ENCODE measurements at places on chromosomes 3 and 15.
A peak's percentile ranks its signal among the peaks of the same experiment; 100 is the strongest.

DNA sequence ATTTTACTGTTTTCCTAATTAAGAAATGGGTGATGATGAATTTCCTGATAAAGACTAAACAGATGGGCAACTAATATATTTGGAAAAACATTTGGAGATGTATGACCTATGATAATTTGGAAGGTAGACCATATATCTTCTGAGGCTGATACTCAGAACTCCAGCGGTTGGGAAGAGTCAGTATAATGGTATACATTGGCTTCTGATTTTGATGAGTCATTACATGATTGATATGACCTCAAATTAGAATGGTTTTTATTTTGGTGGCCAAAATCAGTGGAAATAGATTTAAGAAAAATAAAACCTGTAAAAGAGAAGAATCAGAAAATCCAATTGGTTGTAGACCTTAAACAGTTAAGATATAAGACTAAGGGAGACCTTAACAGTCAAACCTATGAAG lies 496.4 kb upstream of the ALCAM start:
- DNase-seq, result no peak

GRCh38 chr3:139839014-139839413 lies 96.0 kb upstream of the CLSTN2 start:
- DNase-seq, result no peak

GRCh38 chr3:196636369-196637349 lies 2.8 kb upstream of the NRROS start:
- peak; percentile 52 for DNase-seq

- no peak for DNase-seq
Measured at GRCh38 chr3:42188376-42188775, 77.6 kb downstream of the CCK start.

GRCh38 chr3:161905520-161906132 lies 409.0 kb downstream of the OTOL1 start:
- no peak for DNase-seq

- peak; percentile 71 for DNase-seq
Measured at GRCh38 chr3:19947549-19948225, 790 bp downstream of the RAB5A start.

DNA sequence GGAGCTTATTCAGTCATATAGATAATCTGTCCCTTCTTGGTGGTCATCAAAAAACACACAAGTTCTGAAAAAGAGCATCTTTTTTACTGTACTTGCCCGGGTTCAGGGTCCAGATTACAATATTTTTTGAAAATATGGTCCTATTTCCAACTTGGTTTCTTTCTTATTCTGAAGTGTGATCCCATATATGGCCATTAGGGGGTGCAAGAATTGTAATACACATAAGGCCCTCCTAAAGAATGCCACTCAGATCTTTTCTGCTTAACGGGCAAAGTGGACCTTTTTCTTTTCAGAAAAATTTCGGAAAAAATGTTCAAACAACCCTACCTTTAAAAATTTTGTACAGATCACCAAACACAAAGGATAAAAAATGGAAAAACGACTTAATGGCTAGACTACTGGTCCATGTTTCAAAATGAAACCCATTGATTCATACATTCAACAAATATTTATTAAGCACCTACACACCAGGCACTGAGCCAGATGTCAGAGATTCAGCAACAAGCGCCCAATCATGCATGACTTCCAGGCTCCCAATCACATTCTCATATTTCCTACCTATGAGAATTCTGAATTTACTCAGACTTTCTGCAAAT lies 102.0 kb upstream of the MYRIP start:
- peak; percentile 79 for DNase-seq

- no peak for DNase-seq
Measured at GRCh38 chr3:185759512-185759911, 65.3 kb downstream of the IGF2BP2 start.

GRCh38 chr3:17938313-17938712 lies 195.9 kb upstream of the TBC1D5 start:
- DNase-seq, result no peak

GRCh38 chr15:58556541-58556940 lies 124.8 kb downstream of the LIPC start:
- DNase-seq, result no peak

GRCh38 chr3:125011941-125012340 lies 43.9 kb downstream of the HEG1 start:
- DNase-seq, result no peak

DNA sequence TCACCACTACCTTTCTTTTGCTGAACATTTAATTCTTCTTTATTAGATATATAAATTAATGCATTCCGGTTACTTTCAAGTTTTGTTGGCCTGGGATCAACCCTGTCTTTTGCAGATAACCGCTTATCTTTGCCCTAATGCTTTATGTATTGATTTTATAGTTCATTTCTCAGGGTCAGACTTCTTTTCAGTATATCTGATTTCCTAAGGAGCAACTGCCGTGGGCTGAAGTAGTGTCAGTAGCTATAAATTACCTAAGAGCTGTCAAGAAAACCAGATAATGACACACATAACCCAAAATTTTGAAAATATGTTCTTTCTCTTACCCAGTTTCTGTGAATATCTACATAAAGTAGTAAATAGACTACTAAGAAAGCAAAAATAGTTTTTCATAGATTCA lies 38.0 kb downstream of the COL6A5 start:
- no peak for DNase-seq

DNA sequence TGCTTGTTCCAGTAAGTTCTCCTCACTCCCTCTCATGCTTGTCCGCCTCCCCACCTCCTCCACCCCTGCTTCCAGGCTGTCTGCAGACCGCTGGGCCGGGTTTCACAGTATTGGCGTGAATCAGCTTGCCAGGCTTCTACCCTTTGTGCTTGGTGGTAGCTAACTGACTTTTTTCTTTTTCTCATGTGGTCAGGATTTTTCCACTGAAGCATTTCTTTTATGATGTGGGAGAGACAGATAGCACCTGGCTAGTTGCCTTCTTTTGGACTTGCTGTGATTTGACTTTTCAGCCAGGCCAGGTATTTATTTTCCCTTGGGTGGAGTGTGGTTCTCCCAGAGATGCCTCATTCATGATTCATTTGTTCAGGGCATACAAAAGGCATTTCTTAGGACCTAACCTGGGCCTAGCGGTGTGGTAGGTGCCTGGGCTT lies 60.6 kb downstream of the ST6GAL1 start:
- no peak for DNase-seq

DNA sequence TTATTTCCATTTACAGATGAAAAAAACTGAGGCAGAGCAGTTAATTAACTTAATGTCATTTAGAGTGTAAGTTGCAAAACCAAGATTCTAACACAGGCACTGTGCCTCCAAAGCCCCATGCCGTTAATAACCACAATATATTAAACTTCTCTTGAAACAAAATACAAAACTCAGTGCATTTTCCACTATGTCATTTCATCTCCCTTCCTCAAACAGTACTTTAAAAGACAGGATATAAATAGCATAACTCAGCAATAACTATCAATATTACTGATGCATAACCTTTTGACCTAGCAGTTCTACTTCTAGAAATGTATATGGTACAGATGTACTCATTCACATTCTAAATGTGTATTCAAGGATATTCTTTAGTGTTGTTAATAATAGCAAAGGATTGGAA lies 5.1 kb upstream of the TASOR start:
- DNase-seq, result no peak

- no peak for DNase-seq
Measured at GRCh38 chr3:149670742-149671492, 13.1 kb upstream of the WWTR1 start.

DNA sequence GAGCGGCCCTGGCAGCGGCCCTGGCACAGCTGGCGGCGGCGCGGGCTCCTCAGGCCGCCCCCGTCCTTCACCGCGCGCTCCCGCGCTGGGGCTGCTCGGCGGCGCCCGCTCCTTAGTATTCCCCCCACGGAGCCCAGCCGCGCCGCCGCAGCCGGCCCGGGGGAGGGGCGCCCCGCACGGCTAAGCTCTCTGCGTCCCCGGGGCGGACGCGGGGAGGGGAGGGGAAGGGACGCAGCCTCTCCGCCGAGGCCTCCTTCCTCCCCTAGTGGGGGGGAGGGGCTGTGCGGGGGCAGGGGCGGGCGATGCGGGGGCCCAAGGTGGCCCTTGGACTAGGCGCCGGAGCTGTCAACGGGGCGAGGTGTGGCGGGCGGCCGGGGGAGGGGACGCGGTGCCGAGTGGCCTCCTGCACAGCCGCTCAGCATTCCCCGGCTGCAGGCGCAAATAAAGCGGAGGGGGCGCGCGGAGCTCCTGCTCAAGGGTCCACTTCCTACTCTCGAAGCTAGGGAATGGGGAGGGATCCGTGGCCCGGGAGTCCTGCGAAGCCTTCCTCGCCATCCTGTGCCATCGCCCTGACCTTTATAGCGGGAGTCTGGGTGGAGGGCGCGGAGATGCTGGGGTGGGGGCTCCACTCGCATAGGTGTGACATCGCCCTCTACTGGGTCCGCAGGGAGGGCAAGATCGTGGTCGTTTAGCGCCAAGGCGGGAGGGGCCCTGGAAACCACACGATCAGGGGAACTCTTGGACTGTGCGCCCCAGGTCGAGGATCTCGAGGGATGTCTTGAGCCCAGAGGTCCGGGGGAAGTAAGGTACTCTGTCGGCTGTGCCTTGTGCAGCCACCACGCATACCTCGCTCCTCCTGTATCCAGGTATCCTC lies 22.2 kb downstream of the EPHB3 start:
- no peak for DNase-seq

GRCh38 chr3:60216462-60217075 lies 1034.7 kb downstream of the FHIT start:
- no peak for DNase-seq

DNA sequence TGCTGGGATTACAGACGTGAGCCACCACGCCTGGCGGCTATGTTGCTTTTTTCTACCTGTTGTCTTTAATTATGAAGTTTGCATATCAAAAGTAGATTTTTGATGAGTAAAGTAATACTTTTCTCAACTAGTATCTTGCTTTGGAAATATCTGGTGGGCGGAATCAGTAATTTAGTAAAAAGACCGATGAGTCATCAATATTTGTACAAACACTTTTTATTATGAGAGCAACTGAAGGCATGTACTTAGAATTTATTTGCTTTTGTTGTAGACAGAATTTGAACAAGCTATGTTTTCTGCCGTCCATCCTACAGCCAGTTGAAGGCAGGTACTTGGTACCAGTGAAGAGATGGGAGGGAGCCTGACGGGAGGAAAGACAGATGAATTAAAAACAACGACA lies 164.7 kb downstream of the ADAMTSL3 start:
- DNase-seq, result no peak

DNA sequence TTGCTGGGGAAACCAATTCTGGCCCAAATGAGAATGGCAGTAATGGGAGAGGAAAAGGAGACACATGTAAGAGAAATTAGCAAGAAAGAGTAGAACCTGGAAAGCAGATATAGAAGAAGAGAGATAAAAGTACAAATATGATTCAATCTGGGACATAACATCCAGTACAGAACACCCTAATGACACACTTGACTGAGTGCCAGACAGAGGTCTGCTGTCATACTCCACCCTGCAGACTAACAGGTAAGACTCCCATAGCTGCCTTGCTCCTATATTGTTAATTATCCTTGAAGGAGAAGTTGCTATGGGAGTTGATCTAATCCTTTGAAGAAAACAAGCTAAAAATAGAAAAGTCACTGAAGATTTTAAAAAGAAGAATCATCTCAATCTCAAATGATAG lies 21.1 kb downstream of the CCPG1 start:
- no peak for DNase-seq

- peak; percentile 56 for DNase-seq
Measured at GRCh38 chr3:54891540-54891897, 36.3 kb downstream of the LRTM1 start.

DNA sequence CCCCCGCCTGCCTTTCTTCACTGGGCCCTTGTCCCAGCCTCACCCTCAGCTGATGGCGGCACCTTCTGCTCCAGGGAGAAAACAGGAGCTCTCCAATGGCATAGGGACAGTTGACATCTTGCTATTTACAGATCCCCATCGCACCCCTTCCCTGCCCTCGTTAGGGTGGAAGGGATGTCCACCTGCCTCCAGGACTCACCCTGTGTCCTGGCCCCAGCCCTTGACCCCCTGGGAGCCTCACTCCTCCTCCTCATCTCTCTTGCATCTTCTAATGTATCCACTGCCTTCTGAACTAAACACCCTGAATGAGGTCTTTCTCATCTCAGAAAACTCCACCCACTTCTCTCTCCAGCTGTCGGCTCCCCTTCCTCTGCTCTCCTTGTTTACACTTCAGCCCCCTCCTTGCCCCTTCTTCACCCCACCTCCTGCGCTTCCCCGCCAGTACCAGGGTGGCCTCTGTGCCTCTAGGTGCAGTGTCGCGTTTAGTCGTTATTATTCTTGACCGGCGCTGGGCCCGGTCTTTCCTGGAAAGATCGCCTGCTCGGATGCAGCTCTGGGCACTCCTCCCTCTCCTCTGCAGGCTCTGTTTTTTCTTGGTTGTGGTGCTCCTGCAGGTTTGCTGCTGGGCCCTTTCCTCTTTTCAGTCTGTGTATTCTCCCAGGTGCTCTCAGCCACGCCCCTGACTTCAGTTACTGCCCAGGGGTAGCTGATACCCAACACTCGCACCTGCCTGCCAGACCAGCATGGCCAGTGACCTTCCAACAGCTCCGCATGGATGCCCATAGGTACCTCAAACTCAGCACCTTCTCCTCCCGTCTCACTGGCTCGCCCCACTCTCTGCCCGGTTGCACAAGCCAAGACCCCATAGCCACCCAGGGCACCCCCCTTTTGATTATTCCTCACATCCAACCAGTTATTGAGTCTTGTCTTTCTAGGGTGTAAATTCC lies 42.9 kb downstream of the PML start:
- no peak for DNase-seq

DNA sequence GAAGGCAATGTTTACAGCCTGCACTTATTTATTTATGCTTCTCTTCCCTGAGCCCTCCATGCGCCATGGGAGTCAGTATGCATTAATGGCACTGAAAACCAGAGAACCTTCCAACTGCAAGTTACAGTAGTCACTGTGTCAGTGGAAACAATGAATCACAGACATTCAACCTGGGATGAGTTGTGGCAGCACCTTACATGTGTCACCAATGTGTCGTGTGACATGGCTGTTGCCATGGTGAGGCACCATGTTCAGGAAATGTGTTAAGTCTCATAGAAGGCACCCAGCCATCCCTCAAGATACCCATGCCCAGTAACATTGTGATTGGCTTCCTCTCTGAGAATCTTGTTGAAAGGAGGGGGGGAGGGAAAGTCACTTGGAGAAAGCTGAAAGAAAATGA lies 105.0 kb downstream of the FOXP1 start:
- no peak for DNase-seq

DNA sequence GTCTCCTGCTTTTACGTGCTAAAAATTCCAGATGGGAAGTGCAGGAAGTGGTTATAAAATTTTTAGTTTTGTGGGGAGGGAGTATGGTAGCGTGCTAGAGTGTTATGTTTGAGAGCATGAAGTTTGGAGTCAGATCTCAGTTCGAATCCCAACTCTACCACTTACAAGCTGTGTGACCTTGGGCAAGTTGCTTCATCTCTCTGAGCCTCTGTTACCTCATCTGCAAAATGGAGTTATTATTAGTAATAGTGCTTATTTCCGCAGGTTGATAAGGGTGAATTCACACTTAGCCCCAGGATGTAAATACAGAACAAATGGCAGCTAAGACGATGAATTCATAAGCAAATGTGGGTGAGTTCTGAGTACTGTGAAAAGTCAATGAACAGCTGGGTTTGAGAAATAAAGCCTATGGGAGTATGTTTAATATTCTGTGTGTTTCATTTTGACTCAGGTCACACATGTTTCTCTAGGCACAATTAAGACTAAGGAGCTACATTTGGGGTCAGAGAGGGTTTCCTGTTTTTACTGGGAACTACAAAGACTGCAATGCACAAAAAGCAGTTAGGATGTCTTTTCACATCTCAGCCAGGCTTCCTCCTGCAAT lies 73.1 kb upstream of the FEZF2 start:
- DNase-seq, result no peak

Measured in hematopoietic multipotent progenitor cell treated with erythropoietin and hydrocortisone succinate and interleukin-3 and kit ligand, for 4 days (in vitro differentiated cells).